ENCODE measurements at places on chromosomes 2 and 18.
A peak's percentile ranks its signal among the peaks of the same experiment; 100 is the strongest.

- no peak for DNase-seq
Measured at GRCh38 chr2:202099515-202099914, 26.5 kb downstream of the KIAA2012 start.

- DNase-seq, result no peak
Measured at GRCh38 chr18:2396162-2396505, 175.2 kb downstream of the METTL4 start.

GRCh38 chr18:8008033-8008432 is 440.9 kb downstream of the PTPRM start:
- DNase-seq, result no peak

DNA sequence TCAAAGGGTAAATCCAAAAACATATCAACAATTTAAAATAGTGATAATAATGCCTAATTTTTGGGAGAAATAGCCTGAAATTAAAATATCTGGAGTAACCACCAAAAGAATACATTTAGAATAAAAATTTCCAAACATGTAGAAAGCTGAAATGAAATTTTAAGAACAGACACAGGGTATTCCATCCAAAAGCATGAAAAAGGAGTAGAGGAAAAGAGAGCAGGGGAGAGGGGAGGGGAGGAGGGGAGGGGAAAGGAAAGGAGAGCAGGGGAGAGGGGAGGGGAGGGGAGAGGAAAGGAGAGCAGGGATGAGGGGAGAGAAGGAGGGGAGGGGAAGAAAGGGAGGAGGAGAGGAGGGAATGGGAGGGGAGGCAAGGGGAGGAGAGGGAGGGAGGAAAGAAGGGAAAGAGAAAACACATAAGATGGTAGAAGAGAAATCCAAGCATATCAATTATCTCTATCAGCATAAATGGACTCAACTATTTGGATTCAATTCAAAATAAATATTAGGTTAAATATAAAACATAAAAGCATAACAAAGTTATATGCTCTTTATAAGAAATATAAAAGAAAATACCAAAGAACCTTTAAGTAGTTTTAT is 141.1 kb downstream of the ZNF385B start:
- no peak for DNase-seq

- no peak for DNase-seq
Measured at GRCh38 chr2:128606837-128607236, 288.2 kb upstream of the HS6ST1 start.

DNA sequence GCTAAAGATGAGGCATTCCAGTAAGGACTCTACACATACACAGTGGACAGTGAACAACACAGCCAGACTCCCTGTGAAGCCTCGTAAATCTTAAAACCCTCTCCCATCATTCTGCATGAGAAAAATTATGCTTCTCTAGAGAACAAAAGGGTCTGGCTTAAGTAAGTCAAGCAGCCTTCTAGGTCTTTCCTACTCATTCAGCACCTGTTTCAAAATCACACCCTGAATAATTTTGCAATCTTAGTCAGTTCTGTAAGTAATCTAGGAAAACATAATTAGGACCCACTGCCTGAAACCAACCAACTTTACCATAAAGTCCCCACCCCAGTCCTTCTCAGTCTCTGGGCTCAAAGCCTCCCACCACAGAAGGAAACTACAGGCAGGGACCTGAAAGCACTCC is 19.7 kb downstream of the IAH1 start:
- no peak for DNase-seq

GRCh38 chr2:171531291-171531690 is 9.0 kb downstream of the CYBRD1 start:
- no peak for DNase-seq

DNA sequence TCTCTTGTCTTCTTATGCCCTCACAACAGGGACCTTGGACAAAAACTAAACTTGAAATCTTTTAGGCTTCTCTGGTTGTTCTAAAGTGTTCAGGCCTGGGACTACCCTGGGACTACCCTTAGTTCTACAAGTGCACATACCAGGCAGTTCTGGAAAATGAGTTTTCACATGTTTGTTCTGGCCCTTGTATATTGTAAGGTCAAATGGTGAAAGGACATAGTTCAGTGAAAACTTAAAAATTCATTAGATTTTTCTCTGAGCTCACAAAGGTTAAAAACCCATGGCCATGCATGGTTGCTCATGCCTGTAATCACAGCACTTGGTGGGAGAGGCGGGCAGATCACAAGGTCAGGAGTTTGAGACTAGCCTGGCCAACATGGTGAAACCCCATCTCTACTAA is 875.5 kb upstream of the FAM98A start:
- DNase-seq, result no peak

- no peak for DNase-seq
Measured at GRCh38 chr2:41717839-41718238, 330.0 kb upstream of the PKDCC start.

DNA sequence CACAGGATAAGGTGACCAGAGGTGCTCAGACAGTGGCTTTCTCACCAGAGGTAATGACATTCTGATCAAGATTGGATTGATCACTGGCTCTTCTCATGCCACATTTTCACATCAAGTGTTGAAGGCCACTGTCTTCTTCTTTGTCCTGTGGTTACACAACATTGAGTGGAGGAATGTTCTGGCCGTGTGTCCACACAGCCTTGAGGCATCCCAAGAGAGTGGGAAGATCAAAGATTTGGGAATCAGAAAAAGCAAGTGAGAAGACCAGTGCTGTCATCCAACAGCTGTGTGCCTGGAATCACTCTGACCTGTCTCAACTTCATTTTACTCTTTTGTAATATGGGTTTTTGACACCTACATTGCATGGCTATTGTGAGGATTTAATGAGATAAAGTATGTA is 67.4 kb downstream of the IL1R2 start:
- no peak for DNase-seq

DNA sequence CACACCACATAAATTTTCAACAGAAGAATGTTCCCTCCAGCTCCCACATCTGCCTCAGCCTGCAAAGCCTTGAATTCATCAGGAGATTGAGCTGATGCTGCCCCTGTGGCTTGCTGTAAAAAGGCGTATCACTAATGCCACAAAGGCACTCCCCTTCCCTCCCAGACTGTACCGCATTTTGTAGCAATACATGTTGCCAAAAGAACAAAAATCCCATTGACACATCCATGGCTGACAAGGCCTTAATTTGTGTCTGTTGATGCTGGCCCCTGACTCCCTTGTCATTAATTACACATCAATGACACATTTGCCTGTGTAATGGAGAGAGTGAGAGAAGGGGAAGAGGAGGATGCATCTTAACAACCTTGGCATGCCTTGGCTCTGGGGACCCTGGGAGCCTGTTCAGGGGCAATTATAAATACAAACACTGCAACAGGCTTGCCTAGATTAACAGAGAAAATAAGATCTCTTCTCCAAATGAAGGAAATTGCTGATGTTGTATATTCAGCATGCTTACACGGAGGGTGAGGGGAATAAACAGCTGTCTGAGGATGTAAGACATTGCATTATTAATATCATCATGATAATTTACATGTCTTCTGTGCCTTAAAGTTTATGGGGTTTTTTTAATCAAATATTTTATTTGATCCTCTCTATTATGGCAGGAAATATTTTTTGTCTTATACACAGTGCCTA is 264.0 kb downstream of the SUCLG1 start:
- DNase-seq, result no peak

GRCh38 chr18:12748671-12749070 is 45.8 kb downstream of the PSMG2 start:
- no peak for DNase-seq

DNA sequence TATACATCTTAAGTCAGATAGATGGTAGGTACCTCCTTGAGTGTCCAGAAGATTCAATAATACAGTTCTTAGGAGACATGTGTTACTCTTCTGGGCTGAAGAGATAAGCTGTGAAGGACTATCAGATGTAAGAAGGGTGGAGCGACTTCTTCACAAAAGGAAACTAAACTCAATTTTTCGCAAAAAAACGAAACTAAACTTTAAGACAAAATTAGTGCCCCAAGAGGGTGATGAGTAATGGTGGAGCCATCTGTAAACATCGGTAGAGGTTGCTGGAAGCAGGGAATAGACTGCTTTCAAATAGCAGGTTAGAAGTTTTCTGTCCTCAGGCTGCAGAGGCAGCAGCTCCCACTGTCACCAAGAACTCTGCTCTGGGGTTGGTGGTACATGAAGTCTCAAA is 111.6 kb upstream of the TACR1 start:
- no peak for DNase-seq

GRCh38 chr2:61950571-61951315 is 45.3 kb downstream of the COMMD1 start:
- DNase-seq, result no peak

DNA sequence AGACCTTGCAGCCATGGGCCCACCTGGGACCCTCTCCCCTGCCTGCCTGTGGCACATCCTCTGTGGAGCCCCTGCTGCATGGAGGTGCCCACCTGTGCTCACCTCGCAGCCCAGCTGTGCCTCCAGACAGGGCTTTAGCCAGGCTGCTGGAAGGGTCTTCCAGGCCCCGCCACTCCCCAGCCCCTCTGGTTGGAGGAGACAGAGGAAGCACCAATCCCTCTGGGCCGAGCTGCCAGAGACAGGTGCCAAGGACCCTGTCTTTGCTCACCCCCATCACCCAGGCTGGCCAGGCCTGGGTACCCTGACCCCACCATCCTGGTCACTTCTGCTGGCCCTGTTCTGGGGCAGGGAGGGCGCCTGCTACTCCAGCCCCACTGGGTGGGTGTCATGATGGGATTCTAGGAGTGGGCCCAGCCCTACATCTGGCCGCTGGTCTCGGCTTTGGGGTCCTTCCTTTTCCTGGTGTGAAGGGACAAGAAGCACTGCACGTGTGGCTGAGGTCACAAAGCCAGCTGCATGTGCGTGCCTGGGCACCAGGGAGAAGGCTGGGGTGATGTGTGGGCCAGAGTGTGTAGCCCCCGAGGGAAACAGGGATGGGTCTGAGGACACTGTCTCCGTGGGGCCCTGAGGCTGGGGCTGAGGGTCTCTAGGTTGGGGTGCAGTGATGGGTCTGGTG is 9.3 kb upstream of the NEU4 start:
- DNase-seq, result no peak

DNA sequence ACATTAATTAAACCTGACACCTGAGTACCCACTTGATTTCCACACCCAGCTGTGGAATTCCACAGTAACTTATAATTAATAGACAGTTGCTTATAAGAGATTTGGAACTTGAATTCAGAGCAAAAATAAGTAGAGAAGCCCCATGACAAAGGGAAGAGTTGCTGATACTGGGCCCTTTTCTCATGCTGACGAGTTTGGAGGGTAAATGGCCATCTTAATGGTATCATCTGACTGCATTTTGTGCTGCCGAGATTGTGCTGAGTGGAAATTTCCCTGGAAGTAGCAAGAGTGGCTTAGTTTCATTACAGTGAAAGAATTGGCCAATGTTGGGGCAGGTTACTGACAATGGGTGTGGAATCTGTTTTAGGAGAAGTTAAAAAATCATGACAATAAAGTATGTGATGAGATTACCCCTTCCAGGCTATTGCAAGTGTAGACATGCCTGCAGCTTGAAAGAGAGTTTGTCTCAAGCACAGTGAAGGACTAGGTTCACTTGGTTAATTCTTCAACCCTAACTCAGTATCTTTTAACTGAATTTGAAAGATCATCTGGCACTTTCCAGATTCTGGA is 49.9 kb downstream of the VSNL1 start:
- no peak for DNase-seq

- peak; percentile 26 for DNase-seq
Measured at GRCh38 chr2:165877565-165878550, 75.7 kb downstream of the TTC21B start.

DNA sequence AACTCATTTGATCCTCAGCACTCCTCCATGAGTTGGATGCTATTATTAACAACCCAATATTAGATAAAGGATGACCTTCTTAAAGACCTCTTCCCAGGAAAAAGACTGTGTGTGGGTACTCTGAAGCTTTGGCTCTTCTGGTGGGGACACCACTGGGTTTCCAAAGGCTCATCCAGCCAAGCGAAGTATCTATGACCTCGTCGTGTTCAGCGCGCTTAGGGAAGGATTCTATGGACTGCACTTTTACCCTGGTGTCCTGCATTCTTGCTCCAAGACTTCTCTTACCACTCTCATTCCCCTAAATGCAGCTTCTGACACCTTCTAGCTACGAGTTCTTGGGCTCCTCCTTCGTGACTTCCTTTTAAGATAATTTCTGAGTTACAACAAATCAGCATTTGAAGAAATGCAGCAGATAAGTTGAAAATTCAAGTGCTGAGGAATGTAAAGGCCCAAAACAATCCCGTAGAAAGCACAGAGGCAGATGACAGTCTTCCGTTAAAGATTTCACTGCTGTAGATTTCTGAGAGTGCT is 673 bp upstream of the HNMT start:
- DNase-seq, result no peak

DNA sequence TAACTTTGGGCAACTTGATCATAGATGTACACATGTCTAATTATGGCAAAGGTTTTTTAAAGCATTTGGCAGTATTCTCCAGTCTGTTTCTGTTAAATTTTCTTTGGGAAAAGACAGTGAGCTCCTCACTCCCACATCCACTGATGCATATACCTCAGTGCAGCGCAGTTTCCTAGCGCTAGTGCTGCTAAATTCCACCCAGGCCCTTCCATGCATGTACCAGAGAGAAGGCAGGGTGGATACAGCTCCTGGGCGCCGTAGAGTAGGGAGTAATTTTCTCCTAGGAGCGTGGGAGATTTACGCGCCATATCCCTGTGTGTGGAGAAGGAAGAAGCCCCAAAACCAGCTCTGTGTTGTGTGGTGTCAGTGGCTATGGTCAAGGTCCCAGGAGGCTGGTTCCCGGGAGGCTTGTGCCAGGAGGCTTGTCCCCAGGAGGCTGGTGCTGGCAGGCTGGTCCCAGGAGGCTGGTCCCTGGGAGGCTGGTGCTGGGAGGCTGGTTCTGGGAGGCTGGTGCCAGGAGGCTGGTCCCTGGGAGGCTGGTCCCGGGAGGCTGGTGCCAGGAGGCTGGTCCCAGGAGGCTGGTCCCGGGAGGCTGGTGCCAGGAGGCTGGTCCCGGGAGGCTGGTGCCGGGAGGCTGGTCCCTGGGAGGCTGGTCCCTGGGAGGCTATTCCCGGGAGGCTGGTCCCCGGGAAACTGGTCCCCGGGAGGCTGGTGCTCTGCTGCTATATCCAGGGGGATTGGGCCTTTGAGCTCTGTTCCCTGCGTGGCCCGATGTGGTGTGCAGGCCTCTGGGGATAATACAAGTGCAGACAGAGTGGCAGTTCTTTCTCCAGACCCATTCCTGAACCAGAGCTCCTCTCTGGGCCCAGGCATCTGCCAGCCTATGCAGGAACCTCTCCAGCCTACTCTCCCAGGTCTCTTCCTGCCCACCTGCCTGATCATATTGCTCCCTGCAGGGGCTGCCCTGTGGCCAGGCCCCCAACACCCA is 161.2 kb downstream of the SEPTIN10 start:
- DNase-seq, result no peak
